Activated CD4-positive, alpha-beta T cell treated with anti-CD3 and anti-CD28 coated beads, Interleukin-2, amount 50 U/mL, for 1 hour (primary cell): ENCODE measurements at places on chromosomes 5 and 9.

DNA sequence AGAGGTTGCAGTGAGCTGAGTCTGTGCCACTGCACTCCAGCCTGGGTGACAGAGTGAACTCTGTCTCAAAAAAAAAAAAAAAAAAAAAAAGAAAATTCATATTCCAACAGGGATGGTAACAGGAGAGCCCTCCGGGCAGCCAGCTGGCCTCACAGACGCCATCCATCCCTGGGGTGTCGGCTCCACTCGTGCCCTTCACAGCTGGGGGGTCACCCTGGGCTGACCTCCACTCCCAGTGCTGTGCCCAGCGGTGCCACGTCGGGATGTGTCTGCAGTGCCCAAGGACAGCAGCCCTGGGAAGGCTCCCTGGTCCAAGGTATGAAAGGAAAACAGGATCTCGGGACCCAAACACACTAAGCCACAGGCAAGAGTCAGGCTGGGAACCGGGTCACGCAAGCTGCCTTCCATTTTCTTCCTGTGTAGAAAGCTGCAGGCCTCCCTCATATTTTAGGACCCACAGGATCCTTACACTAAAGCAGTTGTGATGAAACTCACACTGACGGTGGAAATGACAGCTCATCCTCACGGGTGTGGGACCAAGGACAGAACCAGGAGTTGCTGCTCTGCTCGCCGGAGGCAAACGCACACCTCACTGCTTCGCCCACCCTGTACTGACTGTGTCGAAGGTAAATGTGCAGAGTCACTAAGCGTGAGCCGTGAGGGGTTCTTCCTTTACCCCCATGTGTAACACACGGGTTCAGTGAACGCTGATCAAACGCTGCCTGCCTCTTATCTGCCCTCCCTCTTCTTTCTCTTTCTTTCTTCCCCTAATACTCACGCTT, 5.3 kb downstream of the SLC12A7 start:
- DNase-seq = no peak

DNA sequence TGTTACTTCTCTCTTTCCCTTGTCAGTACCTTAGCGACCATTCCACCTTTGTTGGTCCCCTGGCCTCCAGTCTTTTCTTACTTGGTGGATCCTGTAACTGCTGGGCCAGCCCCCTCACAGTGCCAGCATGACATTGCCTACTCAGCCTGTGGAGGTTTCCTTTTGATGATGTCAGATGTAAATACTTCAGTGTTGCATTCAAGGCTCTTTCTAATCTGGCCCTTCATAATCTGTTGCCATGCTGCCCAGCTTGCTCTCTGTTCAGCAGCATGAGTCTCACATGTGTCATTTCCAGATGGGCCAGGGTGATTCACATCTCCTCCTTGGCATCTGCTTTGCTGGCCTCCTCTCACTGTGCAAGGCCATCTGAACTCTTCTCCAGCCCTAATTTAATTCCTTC, 57.1 kb downstream of the MAST4 start:
- DNase-seq = no peak

- DNase-seq = no peak
Measured at GRCh38 chr9:95137587-95138145, 179.8 kb downstream of the FANCC start.

- DNase-seq = no peak
Measured at GRCh38 chr5:17907094-17907493, 272.8 kb downstream of the TAF11L14 start.

GRCh38 chr9:93648181-93648580, 71.8 kb downstream of the PHF2 start:
- no peak for DNase-seq

DNA sequence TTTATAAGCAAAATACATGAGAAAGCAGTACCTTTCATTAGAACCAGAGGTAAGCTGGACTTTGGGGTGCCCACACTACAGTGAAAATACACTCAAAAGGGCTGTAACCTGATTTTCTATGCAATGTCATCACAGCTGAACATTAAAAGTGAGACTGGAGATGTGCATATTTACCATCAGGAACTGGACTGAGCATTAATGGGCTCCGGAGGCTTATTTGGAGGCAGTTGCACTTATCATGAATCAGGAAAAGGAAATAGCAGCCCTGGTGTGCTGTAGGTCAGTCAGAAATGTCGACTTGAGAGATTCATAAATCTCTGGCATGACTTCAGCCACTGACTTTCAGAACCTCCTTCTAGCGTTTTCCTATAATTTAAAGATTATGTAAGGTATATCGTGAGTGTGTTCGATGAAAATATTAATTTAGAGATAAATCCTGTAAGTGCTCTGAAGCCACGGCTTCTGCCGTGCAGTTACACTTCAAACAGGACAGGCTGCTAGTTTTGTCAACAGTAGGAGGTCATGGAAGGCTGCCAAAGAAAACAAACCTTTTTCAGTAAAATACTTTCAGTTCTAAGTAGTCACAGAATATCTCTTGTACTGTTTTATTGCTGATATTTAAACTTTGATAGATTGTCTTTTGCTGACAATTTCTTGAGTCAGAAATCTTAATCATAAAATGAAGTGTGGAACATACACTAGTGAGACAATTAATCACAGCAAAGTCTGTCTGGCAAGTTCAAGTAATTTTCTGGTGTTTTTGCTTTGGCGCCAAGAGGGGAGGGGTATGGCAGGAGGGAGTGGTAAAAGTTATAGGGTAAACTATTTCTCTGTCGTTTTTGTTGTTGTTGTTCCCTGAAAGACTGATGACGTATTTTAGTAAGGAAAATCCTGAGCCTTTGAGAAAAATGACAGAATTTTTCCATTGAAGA, 939.7 kb downstream of the NR2F1-AS1 start:
- no peak for DNase-seq

DNA sequence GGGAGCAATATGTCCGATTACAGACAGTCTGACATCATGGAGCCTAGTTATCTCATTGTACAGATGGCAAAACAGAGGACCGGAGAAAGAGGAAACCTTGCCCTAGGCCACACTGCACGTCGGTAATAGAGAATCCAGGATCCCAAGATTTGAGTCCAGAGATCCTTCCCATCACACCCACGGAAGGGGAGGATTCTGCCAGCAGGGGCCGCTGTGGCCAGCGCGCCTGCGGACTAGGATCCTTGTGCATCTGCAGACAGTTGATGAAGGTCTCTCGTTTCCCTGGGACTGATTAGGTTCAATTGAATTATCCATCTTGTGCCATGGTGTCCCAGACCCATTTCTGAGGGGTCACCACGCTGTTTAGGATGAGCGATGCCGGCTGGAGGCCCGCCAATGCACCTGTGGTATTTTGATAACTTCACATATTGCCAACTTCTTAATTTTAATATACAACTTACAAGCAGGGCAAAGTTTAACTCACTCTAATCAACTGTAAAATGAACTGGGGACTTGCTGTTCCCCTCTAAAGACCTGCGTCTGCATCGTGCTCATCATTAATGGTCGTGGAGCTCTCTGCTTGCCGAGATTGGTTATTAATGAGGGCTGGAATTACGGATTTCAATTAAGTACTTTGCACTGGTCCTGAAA, 592.7 kb upstream of the BRINP1 start:
- no peak for DNase-seq

DNA sequence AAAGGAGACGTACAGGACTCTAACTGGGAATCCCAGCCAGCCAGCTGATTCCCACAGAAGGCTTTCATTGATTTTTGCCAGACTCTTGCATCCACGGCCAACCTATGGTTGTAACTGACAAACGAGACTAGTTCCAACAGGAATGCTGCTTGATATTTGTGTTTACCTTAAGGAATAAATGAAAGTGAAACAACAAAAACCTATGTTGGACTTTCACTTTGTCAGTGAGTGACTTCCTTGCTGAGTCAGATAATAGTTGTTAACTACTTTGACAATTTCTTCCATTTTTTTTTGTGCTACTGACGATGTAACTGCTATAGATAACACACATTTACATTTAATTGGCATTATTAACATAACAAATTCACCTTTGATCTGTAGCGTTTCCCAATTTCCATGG, 63.4 kb upstream of the LRRTM2 start:
- no peak for DNase-seq

- no peak for DNase-seq
Measured at GRCh38 chr5:56977021-56977420, 25.1 kb upstream of the MIER3 start.

DNA sequence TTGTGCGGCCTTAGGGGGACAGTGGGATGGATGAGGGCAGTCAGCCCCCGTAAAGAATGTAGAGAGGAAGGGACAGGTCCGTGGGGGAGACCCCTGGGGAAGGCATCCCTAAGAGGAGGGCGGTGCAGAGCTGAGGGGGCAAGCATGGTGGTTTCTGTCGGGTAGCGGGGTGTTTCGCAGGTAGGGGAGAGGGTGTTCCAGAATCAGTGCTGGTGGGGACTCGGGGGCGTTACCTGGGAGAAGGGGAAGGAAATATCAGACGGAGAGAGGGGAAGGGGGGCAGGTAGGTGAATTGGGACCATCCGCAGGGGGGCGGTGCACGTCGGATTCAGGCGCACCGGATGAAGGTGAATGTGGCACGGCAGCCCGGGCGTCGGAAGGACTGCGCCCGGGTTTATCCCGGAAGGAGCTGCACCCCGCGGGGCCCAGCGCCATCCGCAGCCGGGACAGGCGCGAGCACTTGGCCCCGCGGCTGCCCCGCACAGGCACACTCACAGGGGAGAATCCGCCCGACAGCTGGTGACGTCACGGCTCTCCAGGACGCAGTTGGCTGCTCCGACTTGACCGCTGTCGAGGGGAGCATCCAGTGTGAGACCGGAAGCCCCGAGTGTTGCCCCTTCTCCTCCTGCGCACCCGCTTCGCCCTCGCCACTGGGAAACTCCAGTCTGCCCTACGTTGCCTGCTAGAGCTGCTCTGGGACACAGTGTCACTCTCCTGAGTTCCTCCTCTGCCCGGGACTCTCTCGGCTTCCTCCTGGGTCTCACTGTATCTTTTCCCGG, 1.3 kb downstream of the CD72 start:
- DNase-seq = peak; percentile 57

DNA sequence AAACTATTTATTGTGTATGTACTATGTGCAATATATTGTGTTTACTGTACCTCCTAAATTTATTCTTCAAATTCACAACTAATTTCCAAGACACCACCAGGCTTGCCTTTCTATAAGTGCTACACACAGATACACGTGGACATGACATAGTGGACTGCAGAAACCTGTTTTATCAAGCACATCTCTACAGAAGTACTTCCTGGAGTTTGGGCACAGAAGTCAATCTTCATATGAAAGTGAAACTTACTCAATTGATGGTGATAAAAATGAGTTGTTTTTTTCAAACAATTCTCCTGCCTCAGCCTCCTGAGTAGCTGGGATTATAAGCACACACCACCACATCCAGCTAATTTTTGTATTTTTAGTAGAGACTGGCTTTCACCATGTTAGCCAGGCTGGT, 57.6 kb downstream of the NLN start:
- DNase-seq = no peak

GRCh38 chr5:54822324-54822687, 163.1 kb downstream of the ESM1 start:
- DNase-seq = no peak

DNA sequence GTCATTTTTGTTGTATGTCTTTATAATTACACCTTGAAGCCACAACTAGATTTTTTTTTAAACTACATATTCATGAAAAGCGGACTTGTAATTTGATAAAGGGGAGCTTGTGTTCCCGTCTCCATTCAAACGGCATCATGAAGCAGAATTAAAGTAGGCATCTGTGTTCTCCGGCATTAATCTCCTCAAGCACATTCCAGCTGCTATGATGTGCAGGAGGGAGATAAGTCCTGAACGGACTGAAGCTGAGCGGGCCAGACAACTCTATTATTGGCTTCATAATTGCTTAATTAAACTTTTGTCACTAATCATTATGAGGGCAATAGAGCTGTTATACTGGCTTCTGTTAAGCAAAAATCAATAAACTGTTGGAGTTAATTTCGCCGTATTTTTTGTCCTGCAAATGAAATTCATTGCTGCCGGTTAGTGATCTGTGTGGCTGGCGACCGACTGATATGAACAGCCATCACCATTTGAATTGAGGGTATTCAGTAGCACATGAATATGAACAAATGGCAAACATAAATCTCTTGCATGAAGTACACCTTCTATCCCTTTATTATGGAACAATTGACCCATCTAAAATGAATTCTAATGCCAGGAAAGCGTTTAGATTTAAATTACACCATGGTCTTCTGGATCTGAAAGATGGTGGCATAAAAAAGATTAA, 408.8 kb upstream of the IRX1 start:
- DNase-seq = no peak

- DNase-seq = no peak
Measured at GRCh38 chr9:23648651-23649050, 177.4 kb downstream of the ELAVL2 start.

DNA sequence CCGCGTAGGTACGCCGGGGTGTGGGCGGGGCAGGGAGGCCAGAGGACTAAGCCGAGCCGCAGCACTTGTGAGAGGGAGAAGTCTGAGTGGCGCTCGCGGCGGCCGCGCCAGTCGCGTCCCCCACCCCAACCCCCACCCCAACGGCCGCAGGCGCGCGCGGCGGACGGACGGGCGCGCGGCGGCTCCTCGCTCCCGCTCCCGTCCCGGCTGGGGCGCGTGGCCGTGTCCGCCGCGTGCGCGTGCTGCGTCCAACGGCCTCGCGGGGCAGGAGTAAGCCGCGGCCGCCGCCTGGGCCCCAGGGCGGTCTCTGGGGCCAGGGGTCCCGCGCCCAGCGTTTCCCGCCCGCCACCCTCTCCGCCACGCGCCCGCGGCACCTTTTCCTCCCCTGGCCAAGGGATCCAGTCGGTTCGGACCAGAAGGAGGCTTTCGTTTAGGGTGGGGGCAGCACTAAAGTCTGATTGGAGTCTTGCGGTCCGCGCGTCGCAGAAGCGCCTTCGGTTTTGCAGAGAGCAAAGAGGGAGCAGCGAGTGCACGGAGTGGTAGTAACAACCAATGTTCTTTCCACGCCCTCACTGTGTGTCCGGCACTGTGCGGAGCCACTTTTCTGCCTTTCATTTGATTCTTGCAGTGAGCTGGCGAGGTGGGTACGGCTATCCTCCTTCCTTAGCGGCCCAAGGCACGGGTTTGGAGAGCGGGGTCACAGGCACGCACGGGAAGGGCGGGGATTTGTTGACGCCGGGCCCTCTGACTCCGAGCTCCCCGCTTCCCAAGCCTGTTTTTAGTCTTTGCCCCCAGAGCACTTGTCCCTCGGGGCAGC, 483 bp downstream of the G3BP1 start:
- peak; percentile 34 for DNase-seq

GRCh38 chr5:135437796-135438560, 9.2 kb downstream of the DCANP1 start:
- DNase-seq = no peak

GRCh38 chr5:97094579-97095317, 47.7 kb downstream of the LIX1 start:
- no peak for DNase-seq

DNA sequence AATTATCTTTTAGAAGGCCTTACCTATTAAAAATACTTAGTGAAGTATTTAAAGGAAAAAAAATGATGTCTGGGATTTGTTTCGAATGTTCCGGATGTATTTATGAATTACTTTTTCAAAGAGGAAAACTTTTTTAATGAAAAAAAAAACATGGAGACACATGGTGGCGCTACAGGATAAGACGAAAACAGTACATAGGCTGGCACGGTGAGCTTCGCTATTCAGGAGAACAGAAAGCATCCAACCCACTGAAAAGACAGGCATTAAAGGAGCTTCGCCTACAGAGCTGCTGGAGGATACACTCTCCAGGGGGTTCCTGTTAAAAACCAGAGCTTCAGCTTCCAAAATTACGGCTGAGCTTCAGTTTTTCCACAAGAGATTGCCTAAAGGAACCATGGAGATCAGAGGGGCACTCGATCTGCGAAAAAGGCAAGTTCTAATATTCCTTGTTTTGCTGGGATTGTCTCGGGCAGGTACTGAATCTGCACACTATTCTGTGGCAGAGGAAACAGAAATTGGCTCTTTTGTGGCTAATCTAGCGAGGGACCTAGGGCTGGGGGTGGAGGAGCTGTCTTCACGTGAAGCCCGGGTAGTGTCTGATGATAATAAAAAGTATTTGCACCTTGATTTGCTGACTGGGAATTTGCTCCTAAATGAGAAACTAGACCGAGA, at the start of gene PCDHB14:
Gene PCDHB14, plus strand, starts transcription at position 232 of the 672 bp plus-strand sequence. Its CDS starts 163 bp downstream, at position 395.
- DNase-seq = no peak
